ENCODE measurements at places on chromosomes 7 and 10.
A peak's percentile ranks its signal among the peaks of the same experiment; 100 is the strongest.

GRCh38 chr10:69988094-69988493, 64.6 kb upstream of the MACROH2A2 start:
- no peak for DNase-seq

- DNase-seq = no peak
Observed at GRCh38 chr10:36114913-36115312, 472.8 kb upstream of the FZD8 start.

DNA sequence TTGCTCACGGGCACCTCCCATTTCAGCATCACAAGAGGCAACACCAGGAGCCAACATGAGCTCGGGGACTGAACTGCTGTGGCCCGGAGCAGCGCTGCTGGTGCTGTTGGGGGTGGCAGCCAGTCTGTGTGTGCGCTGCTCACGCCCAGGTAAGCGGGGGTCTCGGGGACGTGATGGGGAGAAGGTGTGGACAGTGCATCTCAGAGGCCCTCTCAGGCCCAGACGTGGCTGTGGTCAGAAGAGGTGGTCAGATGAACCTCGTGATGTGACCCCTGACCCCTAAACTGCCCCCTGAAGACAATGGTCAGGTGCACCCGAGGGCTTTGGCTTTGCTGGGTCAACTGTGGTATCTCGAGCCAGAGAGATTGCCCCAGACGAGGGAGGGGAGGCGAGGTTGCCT, 6.1 kb downstream of the LAT2 start:
- DNase-seq = no peak

DNA sequence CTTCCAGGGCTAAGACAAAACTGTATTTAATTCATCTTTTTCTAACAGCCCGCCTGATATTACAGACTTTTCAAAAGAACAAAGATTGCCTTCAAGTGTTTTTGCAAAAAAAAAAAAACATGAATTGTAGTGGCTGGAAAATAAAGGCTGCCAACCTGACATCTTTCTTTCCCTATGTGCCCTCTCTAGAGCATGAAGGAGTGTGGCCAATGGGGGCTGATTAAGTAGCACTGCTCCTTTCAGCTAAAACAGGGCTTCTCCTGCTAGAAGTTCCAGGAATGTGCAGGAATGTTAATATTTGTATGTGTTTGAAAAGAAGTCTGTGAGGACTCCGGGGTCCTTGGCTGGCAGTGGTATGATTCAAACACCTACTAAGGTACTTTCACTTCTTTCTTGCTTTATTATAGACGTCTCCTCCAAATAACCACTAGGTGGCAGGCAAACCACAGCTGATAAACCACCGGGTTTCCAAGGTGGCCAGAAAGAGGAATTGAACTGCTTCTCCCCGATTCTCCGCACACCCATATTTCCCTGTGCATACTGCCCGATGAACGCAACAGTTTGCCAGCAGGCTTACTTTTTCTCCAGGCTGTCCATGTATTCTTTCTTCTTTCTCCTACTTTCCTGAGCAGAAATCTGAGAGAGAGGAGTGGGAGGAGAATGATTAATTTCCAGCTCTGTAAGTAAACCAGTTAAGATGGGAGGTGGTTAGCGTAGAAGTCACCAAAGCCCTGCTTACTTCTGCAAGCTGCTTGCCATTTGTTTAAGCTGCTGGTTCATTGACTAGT, 56.8 kb upstream of the DGKI start:
- peak; percentile 32 for DNase-seq

DNA sequence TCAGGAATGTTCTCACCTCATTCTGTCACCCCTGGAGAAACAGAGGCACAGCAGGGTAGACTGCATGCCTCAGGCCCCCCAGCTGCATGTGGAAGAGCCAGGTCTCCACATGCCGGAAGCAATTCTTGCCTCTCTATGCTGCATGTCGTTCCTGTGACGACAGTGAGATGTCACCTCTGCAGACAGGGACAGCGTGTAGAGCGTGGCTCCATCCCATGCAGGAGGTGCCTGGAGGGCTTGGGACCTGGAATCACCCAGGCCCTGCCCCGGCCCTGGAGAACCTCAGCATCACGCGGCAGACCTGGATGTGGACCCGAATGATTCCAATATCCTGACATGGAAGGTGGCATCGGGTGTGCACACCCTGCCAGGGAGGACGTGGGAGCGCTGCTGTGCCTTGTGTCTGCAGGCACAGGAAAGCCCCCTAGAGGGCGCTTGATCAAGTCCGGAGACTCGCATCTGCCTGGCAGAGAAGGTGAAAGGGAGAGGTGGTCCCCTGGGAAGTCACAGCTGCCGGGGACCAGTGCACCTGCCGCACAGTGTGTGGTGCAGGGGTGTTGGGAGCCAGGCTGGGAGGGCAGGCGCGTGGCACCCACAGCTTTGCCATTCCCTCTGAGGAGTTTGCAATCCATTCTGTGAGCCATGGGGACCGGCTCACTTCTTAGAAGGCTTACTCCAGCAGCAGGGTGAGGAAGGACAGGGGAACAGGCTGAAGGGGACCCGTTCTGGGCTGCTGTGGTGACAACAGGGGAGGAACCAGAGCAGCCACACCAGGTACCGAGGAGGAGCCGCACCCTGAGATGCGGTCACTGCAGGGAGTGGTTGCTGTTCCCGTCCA, 45.3 kb upstream of the EN2 start:
- no peak for DNase-seq

DNA sequence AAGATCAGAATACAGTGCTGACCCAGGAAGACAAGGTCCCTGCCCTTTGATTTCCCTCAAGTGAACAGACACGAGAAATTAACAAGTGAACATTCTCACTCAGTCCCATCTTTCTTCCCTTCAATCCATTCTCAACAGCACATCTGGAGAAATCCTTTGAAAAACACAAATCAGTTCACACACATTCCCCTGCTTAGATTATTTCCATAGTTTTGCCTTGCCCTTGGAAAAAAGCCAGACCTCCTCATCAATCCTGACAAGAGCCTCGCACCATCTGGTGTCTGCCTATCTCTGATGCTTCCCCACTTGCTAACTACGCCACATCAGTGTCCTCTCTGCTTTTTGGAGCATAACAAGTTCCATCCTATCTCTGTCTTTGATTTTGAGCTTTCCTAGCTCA, 94.4 kb upstream of the KIAA1217 start:
- DNase-seq = no peak

- no peak for DNase-seq
Observed at GRCh38 chr10:1762076-1762475, 24.8 kb upstream of the ADARB2 start.

- no peak for DNase-seq
Observed at GRCh38 chr7:44075296-44076075, 6.8 kb downstream of the POLM start.

DNA sequence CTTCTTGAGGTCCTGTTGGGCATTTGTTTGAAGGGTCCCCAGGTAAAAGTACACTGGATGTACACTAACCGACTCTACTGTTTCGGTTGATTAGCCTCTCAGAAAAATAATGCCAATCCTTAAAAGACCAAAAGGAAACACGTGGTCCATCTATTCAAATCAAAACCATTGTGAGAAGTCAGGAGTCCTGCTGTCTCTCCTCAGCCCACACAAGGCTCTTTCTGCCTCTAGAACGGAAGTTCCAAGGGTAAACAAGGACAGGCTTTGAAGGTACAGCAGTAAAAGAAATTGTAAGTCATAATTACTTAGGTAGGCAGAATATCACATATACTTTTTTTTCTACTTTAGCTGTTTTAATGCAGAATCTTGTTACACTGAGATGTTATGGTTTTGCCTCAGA, 71.7 kb upstream of the TPK1 start:
- DNase-seq = no peak

DNA sequence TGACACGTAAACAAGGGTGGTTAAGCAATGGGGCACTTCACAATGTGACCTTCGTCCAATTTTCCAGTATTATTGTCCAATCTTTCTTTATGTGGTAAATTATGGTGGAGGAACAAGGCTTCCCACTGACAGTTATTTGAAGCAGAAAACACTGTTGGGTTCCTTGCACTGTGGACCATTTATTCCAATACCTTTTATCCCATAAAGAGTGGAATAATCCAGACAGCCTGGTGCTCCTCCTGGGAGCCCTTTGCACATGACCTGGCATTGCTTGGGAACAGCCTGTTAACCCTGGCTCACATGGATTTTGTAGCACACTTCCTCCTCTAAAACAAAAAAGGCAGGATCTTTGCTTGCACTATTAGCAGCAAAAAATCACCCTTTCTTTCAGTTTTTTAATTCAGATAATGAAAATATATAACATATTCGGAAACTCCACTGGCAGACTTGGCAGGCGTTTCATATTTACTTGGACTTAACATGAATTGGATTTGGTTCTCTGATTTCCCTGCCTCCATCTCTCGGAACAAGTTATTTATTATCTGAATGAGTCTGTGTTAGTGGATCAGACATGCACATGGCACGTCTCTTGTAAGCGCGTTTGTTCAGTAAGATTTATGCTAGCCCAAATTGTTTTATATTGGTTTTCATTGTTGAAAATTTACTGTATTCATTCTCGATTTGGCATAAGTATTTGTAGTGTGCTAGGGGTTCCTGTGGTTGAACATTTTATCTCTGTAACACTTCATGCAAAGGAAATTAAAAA, 59.3 kb downstream of the BMPER start:
- DNase-seq = no peak

- no peak for DNase-seq
Observed at GRCh38 chr10:107898392-107898791, 733.9 kb upstream of the SORCS1 start.

DNA sequence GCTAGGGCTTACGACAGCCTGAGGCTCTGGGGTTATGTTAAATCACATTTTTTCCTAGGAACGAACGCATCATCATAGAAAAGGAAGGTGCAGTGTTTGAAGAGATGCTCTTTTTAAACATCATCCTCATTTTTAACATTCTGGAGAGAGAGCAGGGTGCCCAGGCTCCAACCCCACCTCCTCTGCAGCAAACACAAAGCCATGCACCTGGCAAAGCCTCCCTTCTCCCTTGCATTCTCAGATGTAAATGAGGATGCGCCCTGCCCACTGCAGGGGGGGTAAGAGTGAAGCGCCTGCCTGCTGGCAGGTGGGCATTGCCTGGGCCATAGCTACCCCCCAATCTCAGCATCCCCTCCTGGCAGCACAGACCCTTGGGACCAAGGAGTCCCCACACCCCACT, 92.4 kb downstream of the PTPRN2 start:
- DNase-seq = no peak

DNA sequence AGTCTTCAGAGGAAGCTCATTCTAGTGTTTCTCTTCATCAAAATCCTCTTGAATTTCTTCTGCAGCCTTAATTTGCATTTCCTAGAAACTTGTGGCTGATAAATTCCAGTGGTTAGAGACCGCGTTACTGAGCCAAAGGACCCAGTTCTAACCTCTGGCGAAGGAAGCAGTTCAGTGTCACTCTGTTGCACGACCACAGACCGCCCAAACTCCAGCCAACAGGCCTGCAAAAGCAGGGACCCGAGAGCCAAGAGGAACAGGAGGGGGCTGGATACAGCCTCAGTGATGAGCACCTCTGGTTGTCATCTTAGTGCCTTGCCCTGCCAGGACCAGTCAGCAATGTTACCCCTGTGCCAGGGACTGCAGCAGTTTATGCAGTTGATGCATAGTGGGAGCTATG, 70.0 kb downstream of the AFAP1L2 start:
- DNase-seq = no peak

DNA sequence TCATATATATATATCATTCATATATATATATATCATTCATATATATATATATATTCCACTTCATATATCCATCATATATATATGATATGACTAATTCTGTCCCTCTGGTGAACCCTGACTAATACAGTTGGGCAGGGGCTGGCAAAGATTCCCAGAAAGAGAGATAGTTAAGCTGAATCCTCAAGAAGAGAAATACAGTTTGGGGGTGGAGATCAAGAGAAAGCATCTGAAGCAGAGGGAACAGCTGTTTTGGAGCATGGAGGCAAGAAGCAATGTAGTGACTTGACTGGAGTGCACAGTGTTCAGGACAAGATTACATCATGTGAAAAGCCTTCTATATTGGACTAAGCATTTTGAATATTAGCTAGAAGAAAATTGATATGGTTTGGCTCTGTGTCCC, 540.7 kb downstream of the MAGI2 start:
- DNase-seq = no peak

DNA sequence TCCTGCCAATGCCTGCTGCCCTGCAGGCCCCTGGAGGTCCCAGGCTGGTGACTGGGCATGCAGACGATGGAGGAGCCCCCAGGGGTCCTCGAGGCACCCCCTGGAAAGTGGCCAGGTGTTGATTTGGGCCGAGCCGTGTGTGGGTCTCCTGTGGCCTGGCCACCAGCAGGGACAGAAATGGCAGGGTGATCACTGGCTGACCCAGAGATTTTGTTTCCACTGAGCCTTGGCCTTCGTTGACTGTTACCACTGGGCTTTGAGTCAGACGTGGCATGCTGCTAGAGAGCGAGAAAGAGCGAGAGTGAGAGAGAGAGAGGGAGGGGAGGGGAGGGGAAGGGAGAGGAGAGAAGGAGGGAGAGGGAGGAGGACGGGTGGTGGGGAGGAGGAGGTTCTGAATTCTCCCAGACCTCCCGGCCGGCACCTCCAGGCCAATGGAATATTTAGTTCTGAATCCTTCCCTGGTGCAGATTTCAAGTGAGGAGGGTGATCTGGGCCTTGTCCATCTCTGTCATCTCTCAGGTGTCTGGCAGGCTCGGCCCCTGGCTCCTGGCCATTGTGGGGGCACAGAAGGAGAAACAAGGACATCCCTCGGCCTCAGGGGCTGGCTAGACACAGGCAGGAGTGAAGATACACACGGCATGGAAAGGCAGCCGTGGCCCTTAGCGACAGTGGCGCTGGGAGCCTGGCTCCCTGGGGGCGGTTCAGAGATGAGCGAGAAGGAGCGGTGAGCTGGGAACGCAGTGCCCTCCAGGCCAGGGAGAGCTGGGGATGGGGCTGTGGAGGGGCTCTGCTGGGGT, 58.2 kb downstream of the GLRX3 start:
- DNase-seq = no peak

DNA sequence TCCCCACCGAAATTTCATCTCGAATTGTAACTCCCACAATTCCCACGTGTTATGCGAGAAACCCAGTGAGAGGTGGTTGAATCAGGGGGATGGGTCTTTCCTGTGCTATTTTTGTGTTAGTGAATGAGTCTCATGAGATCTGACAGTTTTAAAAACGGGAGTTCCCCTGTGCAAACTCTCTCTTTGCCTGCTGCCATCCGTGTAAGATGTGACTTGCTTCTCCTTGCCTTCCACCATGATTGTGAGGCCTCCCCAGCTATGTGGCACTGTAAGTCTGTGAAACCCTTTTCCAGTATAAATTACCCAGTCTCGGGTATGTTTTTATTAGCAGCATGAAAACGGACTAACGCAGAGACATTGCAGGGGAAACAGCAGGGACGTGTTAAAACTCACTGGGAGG, 5.3 kb upstream of the OLAH start:
- no peak for DNase-seq

GRCh38 chr10:35707642-35708425, 65.7 kb upstream of the FZD8 start:
- no peak for DNase-seq

- no peak for DNase-seq
Observed at GRCh38 chr10:116110736-116111135, 162.3 kb downstream of the GFRA1 start.

DNA sequence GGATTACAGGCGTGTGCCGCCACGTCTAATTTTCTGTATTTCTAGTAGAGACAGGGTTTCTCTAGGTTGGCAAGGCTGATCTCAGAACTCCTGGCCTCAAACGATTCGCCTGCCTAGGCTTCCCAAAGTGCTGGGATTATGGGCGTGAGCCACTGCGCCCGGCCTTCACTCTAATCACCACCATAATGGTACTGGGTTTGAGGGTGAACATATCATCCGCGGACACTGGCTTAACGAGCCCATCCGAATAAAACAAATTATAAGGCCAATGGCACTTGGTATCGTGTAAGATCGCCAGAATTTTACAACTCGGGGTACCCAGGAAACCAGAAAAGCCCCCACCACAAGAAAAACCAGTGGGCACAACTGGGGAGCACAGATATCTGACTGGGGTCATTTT, 580 bp downstream of the FAM200A start:
- no peak for DNase-seq

All from stimulated activated CD8-positive, alpha-beta memory T cell treated with anti-CD3 and anti-CD28 coated beads, Interleukin-7, amount 100 ng/mL, for 1 hour (primary cell).